ENCODE measurements at places on chromosomes 2 and 18.

GRCh38 chr2:47690132-47690531 is 92.8 kb upstream of the MSH6 start:
- DNase-seq, result no peak

GRCh38 chr2:29749843-29750242 is 171.5 kb downstream of the ALK start:
- peak; percentile 59 for DNase-seq

GRCh38 chr2:221962186-221962585 is 336.6 kb downstream of the PAX3 start:
- no peak for DNase-seq

DNA sequence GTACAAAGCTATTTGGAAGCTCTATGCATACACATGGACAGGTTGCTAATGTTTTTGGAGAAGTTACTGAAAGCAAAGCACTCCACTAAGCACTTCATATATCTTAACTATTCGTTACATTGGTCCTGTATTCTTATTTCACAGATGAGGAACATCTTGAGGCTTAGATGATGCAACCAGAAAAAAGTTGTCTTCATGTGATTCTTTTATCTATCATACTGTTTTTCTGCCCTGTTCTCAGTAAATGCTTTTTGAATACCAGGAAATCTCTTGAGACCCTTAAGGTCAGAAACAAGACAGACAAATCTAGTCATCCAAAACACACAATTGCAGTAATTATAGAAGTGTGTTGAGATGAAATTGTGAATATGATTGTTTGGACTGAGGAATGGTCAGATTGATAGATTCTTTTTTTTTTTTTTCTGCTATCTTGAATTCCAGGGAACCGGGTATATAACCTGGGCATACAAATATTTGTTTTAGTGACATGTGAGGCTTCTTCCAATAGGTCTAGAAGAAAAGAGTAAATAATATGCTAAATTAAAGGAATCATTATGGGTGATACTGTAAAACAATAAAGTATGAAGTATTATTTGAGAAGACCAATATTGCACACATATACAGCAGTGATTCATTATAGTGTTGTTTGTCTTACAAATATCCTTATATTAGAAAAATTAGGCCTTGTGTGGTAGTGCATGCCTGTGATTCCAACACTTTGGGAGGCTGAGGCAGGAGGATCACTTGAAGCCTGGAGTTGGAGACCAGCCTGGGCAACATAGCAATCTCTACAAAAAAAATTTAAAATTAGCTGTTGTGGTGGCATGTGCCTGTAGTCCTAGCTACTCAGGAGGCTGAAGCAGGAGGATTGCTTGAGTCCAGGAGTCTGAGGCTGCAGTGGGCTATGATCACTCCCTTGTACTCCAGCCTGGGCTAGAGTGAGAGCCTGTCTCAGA is 33.7 kb downstream of the EHBP1 start:
- no peak for DNase-seq

GRCh38 chr2:19377717-19378116 is 19.3 kb upstream of the OSR1 start:
- no peak for DNase-seq

GRCh38 chr2:234178330-234179030 is 128.0 kb downstream of the SPP2 start:
- no peak for DNase-seq

GRCh38 chr2:158600155-158600802 is 143.5 kb downstream of the PKP4 start:
- DNase-seq, result no peak

- no peak for DNase-seq
These were observed 91.9 kb upstream of the RASGRP3 start for GRCh38 chr2:33384599-33384961.

All from NCI-H1092 treated with DMSO at 0.1 percent for 48 hours (cell line).